ENCODE measurements at places on chromosomes 3 and 15.

GRCh38 chr15:60423537-60423936 is 25.8 kb upstream of the ANXA2 start:
- H3K4me3 ChIP-seq: no peak overlapping the region
- no peaks in the 10 kb centered on the region for H3K27me3 ChIP-seq
- H3K4me1 ChIP-seq: no peaks in the 10 kb centered on the region
- peaks cover 12% of the 10 kb centered on the region for H3K36me3 ChIP-seq
- no peak for DNase-seq

GRCh38 chr3:71726146-71726545 is 944 bp upstream of the EIF4E3 start:
- H3K27ac ChIP-seq: no peak overlapping the region
- DNase-seq: no peak
- no peaks in the 10 kb centered on the region for H3K27me3 ChIP-seq

DNA sequence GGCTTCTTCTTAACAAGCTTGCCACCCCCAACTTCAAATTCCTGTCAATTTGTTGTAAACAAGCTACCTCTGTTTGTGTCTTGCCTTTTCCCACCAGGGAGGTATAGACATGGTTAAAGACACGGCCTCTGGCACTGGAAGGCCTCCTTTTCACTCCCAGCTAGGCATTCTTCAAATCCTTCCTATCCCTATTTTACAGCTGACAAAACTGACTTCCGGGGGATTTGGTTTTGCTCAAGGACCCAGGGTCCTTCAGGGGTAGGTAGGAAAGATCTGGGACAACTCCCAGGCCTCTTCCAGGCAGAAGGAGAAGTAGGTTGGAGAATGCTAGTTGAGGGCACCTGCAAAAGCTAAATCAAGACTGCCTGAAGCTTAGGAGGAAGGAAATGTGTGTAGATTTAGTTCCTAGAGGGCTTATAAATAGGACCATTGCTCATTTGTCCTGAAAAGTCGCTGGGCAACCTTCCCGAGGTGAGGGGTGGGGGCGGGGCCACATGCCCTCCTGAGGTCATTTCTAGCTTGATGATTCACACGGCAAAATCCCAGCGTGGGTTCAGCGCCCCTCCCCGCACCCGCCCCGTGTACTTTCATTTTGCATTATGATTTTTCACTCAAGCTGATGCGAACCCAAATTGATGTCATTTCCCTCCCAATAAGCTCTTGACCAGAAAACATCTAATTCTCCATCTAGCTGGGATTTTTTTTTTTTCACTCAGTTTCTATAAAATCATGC is 365.5 kb downstream of the SHQ1 start:
- H3K36me3 ChIP-seq: no peaks in the 10 kb centered on the region
- H3K27ac ChIP-seq: peak overlapping the region; percentile 67
- H3K4me1 ChIP-seq: peaks cover 8% of the 10 kb centered on the region
- no peaks in the 10 kb centered on the region for H3K27me3 ChIP-seq
- DNase-seq: peak; percentile 82

DNA sequence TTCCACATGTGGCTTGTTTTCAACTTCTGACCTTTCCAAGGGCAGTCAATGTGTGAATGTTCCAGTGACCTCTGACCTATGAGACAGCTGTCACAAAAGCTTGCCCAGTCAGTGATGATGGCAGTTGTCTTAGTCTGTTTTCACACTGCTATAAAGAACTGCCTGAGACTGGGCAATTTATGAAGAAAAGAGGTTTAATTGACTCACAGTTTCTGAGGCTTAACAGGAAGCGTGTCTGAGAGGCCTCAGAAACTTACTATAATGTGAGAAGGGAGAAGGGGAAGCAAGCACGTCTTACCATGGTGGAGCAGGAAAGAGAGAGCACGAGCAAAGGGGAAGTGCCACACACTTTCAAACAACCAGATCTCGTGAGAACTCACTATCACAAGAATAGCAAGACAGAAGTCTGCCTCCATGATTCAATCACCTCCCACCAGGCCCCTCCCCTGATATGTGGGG is 95.6 kb downstream of the ECT2 start:
- no peaks in the 10 kb centered on the region for H3K36me3 ChIP-seq
- no peak overlapping the region for H3K27ac ChIP-seq
- no peaks in the 10 kb centered on the region for H3K27me3 ChIP-seq
- H3K4me1 ChIP-seq: no peaks in the 10 kb centered on the region
- no peak overlapping the region for H3K4me3 ChIP-seq

DNA sequence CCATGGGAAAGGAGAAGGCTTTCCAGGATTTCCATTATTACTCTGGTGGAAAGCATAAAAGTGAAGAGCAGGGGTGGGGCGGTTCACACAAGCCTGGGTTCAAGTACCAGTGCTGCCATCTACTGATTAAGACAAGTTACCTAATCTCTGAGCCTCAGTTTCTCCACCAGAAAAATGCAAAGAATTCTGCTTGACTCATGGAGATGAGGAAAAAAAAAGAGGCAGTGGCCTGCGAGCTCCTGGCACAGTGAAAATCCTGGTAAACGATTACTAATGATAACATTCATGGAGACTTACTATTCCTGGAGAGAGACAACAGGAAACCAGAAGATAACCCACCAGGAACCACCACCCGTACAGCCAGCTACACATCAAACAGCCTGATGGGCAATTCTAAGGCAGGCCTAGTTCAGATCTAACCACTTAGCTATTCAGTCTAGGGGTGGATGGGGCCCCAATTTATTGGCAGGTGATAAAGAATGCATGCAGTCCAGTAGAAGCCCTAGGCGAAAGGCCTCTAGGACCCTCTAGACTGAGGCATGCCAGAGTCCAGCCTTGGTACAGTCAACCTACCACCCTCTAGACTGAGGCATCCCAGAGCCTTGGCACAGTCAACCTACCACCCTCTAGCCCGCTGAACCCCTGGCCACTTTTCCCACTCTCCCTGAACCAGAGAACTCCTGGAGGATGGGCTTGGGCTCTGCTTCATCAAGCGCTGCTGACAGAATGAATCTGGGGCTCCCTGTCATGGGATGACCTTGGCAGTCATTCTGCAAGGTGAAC is 2.5 kb downstream of the AMOTL2 start:
- H3K36me3 ChIP-seq: peaks cover 54% of the 10 kb centered on the region
- H3K27me3 ChIP-seq: no peaks in the 10 kb centered on the region
- DNase-seq: no peak

- H3K4me1 ChIP-seq: peaks cover 44% of the 10 kb centered on the region
- H3K27ac ChIP-seq: no peak overlapping the region
- H3K36me3 ChIP-seq: no peaks in the 10 kb centered on the region
- no peak for DNase-seq
- no peaks in the 10 kb centered on the region for H3K27me3 ChIP-seq
These were observed 6.9 kb downstream of the ACAD11 start for GRCh38 chr3:132652640-132653270.

- H3K4me1 ChIP-seq: no peaks in the 10 kb centered on the region
- H3K36me3 ChIP-seq: no peaks in the 10 kb centered on the region
- H3K27me3 ChIP-seq: no peaks in the 10 kb centered on the region
- no peak overlapping the region for H3K4me3 ChIP-seq
- DNase-seq: no peak
These were observed 181.8 kb downstream of the MCTP2 start for GRCh38 chr15:94412979-94413746.

DNA sequence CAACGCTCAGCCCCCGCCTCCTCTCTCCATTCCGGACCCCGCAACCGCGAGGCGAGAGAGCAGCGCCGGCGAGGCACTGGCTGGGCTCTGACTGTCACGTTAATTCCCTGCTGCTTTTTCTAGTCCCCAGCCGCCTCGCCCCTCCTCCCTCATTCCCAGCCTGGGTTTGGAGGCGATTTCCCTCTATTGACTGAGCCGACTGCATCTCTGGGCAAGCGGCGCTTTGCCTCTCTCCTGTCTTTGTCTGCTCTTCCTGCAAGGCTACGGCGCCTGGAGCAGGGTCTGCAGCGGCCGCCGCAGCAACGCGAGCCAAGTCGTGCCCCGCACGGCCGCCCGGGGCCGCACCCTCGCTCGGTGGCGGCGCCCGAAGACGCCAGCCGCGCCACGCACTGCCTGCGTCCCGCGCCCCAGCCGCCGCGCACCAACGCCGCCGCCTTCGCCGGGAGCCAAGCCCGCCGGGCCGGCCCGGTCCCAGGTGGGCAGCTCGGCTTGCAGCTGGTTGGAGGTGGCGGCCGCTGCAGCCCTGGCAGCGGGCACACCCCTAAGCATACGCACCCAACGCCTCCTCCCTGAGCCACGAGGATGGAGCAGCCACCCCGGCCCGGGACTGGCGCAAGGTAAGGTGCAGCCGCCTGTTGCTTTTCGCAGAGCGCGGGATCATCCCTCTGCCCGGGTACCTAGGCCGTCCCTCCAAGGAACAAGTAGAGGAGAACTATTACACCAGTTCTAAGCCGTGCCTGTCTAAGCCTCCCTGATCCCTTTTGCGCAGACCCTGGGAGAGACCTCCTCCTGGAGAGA is at the start of gene LRRC3B:
Gene LRRC3B, plus strand, starts transcription at position 152 of the 798 bp plus-strand sequence. CDS start 86,901 bp downstream, outside the sequence.
- peak within 1 kb of the TSS; percentile 45 for H3K4me3 ChIP-seq
- no peak for DNase-seq
- no peaks in the 10 kb centered on the region for H3K36me3 ChIP-seq
- peaks cover 20% of the 10 kb centered on the region for H3K4me1 ChIP-seq
- H3K27me3 ChIP-seq: peaks cover 30% of the 10 kb centered on the region
- no peak within 1 kb of the TSS for H3K27ac ChIP-seq

- no peak overlapping the region for H3K27ac ChIP-seq
- no peaks in the 10 kb centered on the region for H3K27me3 ChIP-seq
- peak; percentile 43 for DNase-seq
- no peak overlapping the region for H3K4me3 ChIP-seq
- H3K36me3 ChIP-seq: no peaks in the 10 kb centered on the region
- peaks cover 18% of the 10 kb centered on the region for H3K4me1 ChIP-seq
These were observed 68.2 kb downstream of the RAB11A start for GRCh38 chr15:65937476-65937875.

- H3K36me3 ChIP-seq: no peaks in the 10 kb centered on the region
- H3K4me3 ChIP-seq: no peak overlapping the region
- H3K27me3 ChIP-seq: no peaks in the 10 kb centered on the region
- DNase-seq: no peak
- no peaks in the 10 kb centered on the region for H3K4me1 ChIP-seq
These were observed 322.1 kb downstream of the MEX3B start for GRCh38 chr15:81723701-81724100.

GRCh38 chr15:97977734-97978133 is 17.2 kb downstream of the ARRDC4 start:
- no peak for DNase-seq
- no peak overlapping the region for H3K27ac ChIP-seq
- H3K27me3 ChIP-seq: no peaks in the 10 kb centered on the region
- no peaks in the 10 kb centered on the region for H3K4me1 ChIP-seq

- peaks cover 19% of the 10 kb centered on the region for H3K4me1 ChIP-seq
- no peaks in the 10 kb centered on the region for H3K36me3 ChIP-seq
- H3K27ac ChIP-seq: no peak overlapping the region
These were observed 75.0 kb downstream of the LRRC28 start for GRCh38 chr15:99326235-99326634.

GRCh38 chr3:71546821-71547220 is 36.7 kb downstream of the FOXP1 start:
- no peak overlapping the region for H3K27ac ChIP-seq
- no peaks in the 10 kb centered on the region for H3K36me3 ChIP-seq
- no peaks in the 10 kb centered on the region for H3K27me3 ChIP-seq
- H3K4me3 ChIP-seq: no peak overlapping the region
- no peak for DNase-seq

- no peak for DNase-seq
- H3K27ac ChIP-seq: no peak overlapping the region
- H3K4me3 ChIP-seq: no peak overlapping the region
- H3K4me1 ChIP-seq: peaks cover 2% of the 10 kb centered on the region
- H3K27me3 ChIP-seq: no peaks in the 10 kb centered on the region
These were observed 73.2 kb upstream of the HEG1 start for GRCh38 chr3:125128861-125129501.

DNA sequence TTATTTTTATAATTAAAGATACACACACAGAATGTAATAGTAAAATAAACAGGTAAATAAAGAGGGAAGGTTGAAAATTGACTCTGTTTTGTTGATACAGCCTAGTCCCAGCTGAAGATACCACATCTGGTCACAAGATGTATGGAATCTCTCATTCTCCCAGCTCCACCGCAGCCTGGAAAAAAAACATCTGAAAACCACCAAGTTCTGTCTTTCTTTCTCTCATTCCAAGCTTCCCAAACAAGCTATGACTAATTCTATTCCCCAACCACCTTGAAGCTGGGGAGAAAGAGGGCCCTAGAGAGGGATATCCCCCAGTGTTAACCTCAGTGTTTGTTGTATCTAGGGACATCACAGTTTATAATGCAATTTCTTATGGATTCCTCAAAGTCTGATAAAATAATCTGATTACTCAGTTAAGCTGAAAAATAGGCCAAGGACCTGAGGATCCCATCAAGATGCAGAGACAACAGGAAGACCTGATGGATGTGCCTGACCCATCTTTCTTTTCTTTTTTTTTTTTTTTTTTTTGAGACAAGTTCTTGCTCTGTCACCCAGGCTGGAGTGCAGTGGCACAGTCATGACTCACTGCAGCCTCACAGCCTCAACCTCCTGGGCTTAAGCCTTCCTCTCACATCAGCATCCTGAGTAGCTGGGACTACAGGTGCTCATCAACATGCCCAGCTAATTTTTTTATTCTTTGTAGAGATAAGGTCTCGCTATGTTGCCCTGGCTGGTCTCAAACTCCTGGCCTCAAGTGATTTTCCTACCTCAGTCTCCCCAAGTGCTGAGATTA is 38.1 kb downstream of the SRGAP3 start:
- H3K36me3 ChIP-seq: no peaks in the 10 kb centered on the region
- DNase-seq: no peak

GRCh38 chr3:20186600-20187004 is 596 bp upstream of the SGO1 start:
- no peak for DNase-seq
- H3K4me1 ChIP-seq: no peaks in the 10 kb centered on the region
- peak overlapping the region; percentile 88 for H3K27ac ChIP-seq
- H3K36me3 ChIP-seq: no peaks in the 10 kb centered on the region
- H3K4me3 ChIP-seq: peak overlapping the region; percentile 62

- H3K27ac ChIP-seq: no peak overlapping the region
- no peaks in the 10 kb centered on the region for H3K36me3 ChIP-seq
- no peaks in the 10 kb centered on the region for H3K27me3 ChIP-seq
- H3K4me1 ChIP-seq: peaks cover 19% of the 10 kb centered on the region
- no peak overlapping the region for H3K4me3 ChIP-seq
These were observed 47.4 kb downstream of the ADAMTS7 start for GRCh38 chr15:78763796-78764241.

DNA sequence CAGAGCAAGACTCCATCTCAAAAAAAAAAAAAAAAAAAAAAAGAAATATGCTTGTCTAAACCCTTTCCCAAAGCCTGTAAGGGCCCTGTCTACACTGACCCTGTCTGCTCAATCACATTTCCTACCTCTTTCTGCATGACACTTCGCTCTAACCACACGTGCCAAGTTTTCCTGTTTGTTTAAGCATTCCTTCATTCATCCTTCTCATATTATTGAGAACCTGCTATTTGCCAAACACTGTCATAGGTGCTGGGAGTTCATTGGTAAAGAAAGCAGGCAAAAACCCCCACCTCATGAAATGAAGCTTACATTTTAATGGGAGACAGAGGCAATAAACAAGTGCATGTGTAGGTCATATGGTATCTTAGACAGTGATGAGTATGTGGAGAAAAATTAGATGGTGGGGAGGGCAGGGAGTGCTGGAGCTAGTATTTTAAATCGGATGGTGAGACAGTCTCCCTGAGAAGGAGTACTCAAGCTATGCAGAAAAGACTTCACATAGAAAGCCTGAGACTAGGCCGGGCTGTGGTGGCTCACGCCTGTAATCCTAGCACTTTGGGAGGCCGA is 48.0 kb downstream of the B3GNT5 start:
- DNase-seq: no peak
- no peak overlapping the region for H3K27ac ChIP-seq
- H3K4me3 ChIP-seq: no peak overlapping the region
- no peaks in the 10 kb centered on the region for H3K36me3 ChIP-seq
